ENCODE measurements at places on chromosomes 4 and X.

GRCh38 chrX:96722781-96723180 lies 38.1 kb downstream of the DIAPH2 start:
- H3K27me3 ChIP-seq: no peaks in the 10 kb centered on the region
- no peak overlapping the region for H3K4me3 ChIP-seq
- H3K4me1 ChIP-seq: peaks cover 5% of the 10 kb centered on the region
- no peak for DNase-seq

DNA sequence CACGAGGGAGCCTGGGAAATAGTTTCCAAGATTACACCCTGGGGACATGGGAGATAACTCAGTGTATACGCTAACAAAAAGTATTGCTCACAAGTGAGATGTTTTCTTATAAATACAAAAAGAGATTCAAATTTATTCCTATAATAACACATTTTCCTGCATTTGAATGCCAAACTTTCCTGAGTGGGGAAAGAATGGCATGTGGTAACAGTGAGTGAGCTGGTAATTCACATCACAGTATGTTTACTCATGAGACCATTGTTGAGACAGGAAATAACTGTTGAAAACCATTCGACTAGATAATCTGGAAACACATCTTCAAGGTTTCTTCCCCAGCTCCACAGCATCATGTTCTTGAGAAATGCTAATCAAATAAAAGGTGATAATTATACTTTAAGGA lies 109.1 kb downstream of the TASL start:
- no peak for DNase-seq
- H3K4me3 ChIP-seq: no peak overlapping the region
- H3K4me1 ChIP-seq: no peaks in the 10 kb centered on the region
- peaks cover 4% of the 10 kb centered on the region for H3K27me3 ChIP-seq
- no peak overlapping the region for H3K27ac ChIP-seq

DNA sequence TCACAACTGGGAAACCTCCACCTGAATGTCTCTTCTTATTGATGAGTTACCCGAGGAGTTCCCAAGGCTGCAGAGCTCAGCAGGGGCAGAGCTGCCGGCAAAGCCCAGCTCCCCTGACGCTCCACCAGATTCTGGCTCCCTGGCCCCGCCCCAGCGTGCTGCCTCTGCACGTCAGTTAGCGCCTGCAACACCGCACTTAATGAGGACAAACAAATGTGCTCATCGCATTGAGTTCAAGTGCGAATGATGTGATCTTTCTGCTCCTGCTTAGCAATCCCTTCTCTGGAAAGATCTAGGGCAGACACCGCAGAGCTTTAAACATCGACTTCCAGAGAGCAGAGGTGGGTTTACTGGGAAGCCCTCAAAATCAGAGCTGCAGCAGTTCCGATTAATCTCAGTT lies 55.5 kb upstream of the FBXW7 start:
- DNase-seq: peak; percentile 7
- H3K27ac ChIP-seq: no peak overlapping the region

GRCh38 chr4:7722766-7723387 lies 216.8 kb downstream of the AFAP1 start:
- H3K4me1 ChIP-seq: peaks cover 6% of the 10 kb centered on the region
- peaks cover 1% of the 10 kb centered on the region for H3K27me3 ChIP-seq
- no peaks in the 10 kb centered on the region for H3K36me3 ChIP-seq
- H3K27ac ChIP-seq: no peak overlapping the region
- H3K4me3 ChIP-seq: no peak overlapping the region

- no peaks in the 10 kb centered on the region for H3K27me3 ChIP-seq
- no peaks in the 10 kb centered on the region for H3K36me3 ChIP-seq
- no peak for DNase-seq
- H3K4me1 ChIP-seq: no peaks in the 10 kb centered on the region
These were observed 1181.1 kb upstream of the PCDH7 start for GRCh38 chr4:29538889-29539646.

GRCh38 chr4:95838192-95838591 lies 1.7 kb upstream of the PDHA2 start:
- no peaks in the 10 kb centered on the region for H3K36me3 ChIP-seq
- no peak overlapping the region for H3K27ac ChIP-seq
- DNase-seq: no peak
- H3K4me1 ChIP-seq: peaks cover 2% of the 10 kb centered on the region
- H3K4me3 ChIP-seq: no peak overlapping the region
- peaks cover 14% of the 10 kb centered on the region for H3K27me3 ChIP-seq

GRCh38 chr4:107862658-107863057 lies 37.9 kb downstream of the SGMS2 start:
- peaks cover 21% of the 10 kb centered on the region for H3K27me3 ChIP-seq
- no peak for DNase-seq
- H3K36me3 ChIP-seq: no peaks in the 10 kb centered on the region
- no peaks in the 10 kb centered on the region for H3K4me1 ChIP-seq

Measured in naive thymus-derived CD8-positive, alpha-beta T cell (primary cell).